ENCODE measurements at places on chromosomes 5 and 9.

DNA sequence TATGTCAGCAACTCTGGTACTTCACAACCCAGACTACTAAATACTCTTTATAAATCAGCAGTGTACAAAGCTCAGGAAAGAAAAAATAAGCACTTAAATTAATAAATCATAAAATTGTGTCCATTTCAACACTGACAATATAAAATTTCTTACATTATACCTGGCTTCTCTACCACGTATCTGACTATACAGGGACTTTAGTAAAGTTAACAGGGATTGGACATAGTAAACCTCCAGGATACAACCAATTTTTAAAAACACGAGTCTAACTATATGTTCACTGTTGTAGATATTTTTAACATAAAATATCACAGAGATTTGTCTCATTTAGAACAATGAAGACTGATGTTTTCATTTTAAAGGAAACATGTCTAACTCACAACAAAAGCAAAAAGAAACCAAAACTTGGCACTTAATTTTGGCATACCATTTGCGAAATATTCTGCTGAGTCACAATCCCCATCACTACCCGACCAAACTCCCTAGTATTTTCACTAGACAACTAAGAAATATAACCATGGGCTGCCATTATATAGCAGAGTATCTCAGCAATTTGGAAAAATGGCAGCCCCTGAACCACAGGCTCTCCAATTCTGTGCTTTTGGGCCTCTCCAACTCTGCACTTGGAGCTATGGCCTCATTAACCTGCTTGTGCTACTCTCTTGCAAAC is 14.4 kb downstream of the FAM169A start:
- no peak for DNase-seq

DNA sequence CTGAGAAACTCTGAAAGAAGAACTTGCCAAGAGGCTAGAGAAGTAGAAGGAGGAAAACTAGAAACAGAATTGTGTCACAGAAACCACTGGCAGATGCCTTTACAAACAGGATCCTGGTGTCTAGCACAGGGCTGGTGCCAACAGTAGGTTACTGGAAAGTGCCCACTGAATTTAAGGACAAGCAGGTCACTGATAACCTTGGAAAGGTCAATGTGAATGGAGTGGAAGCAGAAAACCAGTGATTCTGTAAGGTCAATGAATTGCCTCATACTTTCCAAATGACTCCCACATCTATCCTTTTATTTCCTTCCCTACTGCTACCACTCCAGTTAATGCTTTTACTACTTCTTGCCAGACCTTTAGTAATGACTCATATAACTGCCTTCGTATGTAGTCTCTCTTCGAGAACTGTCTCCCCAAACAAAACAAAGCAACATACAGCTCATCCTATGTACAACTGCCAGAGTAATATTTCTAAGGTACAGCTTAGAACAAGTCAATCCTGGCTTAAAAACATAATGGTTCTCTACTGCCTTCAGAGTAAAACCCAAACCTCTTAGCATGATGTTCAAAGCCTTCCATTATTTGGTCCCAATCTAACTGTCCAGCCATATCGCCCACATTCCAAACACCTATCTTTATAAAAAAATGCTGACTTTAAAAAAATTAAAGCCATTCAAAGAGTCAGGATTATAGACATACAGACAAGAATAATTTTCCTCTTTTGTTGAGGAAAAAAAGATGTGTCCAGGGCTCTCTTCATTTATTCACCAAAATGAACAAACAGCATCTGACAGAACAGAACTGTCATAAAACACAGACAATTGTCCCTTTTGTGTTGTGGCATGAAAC is 52.5 kb downstream of the NR3C1 start:
- DNase-seq: no peak

DNA sequence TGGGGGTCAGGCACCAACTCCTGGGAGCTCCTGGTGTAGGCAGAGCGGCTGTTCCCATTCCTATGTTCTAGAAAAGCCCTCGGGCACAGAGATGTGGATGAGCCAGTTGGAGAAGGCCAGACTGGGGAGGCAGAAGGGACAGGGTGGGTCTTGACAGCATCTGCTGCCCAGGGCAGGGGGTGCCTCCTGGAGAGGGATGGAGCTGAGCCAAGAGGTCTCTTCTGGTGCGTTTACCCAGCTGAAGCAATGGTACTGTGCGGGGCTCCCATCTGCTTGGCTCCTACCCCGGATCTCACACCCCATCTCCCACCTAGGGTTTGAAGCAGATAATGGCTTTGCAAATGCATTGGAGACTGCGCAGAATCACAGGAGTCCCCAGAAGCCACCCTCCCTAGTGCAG is 41.3 kb downstream of the SHB start:
- no peak for DNase-seq

DNA sequence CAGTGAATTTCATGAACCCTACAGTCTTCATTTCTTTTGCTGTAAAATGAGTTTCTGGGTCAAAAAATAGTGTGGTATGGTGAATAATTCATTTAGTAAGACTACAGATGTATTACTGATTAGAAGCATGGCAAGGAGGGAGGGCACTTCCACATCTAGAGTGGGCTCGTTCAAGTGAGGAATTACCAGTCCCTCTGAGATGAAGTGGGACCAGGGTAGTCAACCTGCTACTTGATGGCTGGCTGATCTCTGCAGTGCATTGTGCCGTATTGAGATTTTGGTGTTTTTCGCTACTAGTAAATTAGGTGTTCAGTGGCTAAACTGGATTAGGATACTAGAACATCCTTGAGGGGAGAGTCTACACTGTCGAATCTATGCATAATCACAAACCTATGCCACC is 10.8 kb downstream of the CDC37L1 start:
- no peak for DNase-seq

GRCh38 chr9:13351778-13352386 is 72.4 kb upstream of the MPDZ start:
- DNase-seq: peak; percentile 11
